ENCODE measurements at places on chromosomes 13 and 19.

- DNase-seq = no peak
Measured at GRCh38 chr19:56107626-56108351, 13.3 kb downstream of the ZNF787 start.

- DNase-seq = no peak
Measured at GRCh38 chr19:10686193-10686592, 15.0 kb upstream of the QTRT1 start.

DNA sequence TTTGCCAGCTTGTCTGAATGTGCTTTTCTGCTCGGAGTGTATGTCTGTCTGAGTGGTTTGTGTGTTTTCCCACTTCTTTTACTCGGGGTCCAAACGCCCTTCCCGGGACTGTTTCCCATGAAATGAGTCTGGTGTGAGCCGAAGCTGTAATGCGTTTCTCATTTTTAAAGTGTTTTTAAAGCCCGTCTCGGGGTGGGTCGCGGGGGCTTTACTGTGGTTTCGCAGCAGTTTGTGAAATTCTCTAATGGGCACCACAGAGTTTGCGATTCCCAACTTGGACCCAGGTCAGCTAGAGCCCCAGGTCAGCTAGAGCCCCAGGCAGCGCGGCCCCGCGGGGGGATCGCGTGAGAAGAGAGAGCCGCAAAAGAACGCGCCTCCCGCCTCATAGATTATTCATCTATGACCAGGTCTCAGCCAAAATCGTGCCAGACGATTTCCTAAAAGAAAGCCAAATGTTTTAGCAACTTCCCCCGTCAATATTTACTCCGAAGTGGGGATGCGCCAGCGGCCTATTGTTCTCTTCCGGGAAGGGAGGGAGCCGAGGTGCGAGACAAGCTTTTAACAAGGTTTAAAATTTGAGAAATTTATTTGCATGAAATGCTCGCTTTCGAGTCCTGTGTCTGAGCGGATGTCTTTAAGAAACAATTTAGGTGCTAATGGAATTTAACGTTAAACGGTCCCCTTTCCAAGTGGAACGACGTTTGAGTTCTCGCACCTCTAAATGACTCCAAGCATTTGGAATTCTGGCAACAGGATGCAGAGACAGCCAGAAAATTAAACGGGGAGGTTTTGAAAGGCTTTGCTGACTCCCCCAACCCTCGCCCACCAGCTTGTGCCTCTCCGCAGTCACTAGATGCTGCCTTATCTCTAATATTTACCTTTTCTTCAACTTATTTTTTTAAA lies 2.2 kb downstream of the ZIC2 start:
- DNase-seq = no peak

DNA sequence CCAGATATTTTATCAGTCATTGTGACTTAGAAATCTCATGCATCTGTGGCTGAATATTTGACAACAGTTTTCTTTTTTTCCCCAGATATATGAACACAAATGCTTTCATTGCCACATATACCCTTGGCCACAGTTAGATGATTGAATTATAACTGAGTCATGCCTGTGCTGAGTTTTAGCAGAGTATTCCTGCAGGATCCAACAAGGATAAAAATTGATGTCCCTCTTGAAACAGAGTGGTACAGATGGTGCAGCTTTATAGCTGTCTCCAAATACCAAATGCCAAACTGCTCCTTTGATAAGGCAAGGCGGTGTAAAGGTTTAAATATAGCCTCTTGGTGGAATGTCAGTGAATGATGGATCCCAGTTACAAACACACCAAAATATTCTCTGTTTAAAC lies 428.5 kb downstream of the GPC6 start:
- DNase-seq = no peak

DNA sequence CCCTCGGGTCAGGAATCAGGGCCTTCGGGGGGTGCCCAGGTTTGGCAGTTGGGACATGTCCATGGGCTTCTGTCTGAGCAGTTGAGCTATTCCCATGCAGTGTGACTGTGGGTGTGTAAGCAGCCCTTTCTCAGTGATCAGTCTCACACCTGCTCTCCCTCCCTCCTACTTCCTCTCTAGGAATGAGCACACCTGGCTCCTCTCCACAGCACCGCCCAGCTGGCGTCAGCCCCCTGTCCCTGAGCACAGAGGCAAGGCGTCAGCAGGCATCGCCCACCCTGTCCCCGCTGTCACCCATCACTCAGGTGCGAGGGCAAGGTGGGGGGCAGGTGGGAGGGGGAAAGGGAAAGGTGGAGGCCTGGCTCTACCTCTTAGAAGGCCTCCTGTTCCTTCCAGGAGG lies 25.9 kb downstream of the COMP start:
- no peak for DNase-seq

DNA sequence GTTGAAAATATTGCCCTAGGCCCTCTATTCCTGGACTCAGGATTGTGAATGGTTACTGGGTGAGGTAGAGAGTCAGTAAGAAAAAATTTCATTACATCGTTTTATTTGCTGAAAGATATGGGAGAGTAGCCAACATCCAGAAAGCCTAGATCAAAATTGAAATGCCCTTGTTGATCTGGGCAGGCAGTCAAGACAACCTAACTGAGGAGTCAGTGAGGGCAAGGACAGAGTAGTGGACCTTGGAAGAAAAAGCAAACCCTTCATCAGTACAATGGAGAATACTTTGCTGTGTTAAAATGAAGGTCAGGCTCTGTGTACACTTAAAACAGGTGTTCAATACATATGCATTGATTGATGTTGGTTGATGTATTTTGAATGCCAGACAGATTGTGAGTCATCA lies 576.7 kb downstream of the OLFM4 start:
- no peak for DNase-seq

- no peak for DNase-seq
Measured at GRCh38 chr13:38348861-38349389, 726 bp upstream of the UFM1 start.
